ENCODE measurements at places on chromosomes 1 and 21. TPM values are rescaled to one million over a fixed set of nuclear protein-coding genes. Genes with fewer than 3 reads are reported as not detected.

MNDA gene
- total RNA-seq: 23.8 TPM

- DNase-seq: no peak
Measured at GRCh38 chr1:52204696-52205095, 62.8 kb downstream of the ZFYVE9 start.

GRCh38 chr1:113438505-113439276, 48.4 kb downstream of the MAGI3 start:
- DNase-seq: no peak

- DNase-seq: no peak
Measured at GRCh38 chr1:212928323-212929291, 21.7 kb upstream of the VASH2 start.

- DNase-seq: peak; percentile 18
Measured at GRCh38 chr1:4173731-4174130, 273.7 kb upstream of the C1orf174 start.

- no peak for DNase-seq
Measured at GRCh38 chr21:26977746-26978145, 10.9 kb upstream of the ADAMTS5 start.
